Activated T-cell treated with anti-CD3 and anti-CD28 coated beads for 4 hours (primary cell): ENCODE measurements at places on chromosomes 12 and 14.

DNA sequence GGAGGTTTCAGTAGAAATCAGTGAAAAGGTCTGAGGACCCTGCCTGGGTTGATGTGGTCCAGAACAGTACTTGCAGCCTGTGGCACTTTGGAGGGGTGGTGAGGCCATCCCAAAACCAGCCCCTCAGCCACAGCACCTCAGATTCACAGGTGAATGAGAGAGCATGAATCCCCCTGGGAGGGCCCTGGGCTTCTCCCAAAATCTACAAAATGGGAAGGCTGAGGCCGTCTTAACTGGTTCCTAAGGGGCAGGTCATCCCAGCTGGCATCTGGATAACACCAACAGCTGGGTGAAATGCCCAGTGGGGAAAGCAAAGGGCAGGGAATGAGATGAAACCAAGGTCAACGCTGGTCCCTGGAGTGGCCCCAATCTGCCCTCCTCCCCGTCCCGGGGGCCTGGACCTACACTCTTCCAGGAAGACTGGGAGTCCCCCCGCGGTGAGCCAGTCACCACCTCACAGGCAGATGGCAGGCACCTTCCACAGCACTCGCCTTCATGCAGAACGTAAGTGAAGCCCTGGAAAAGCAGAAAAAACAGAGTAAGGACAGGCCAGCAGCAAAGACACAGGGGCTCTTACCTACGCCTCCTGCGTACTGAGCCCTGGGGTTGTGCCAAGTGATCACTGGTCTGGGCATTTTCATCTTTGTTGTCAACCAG lies 26.3 kb upstream of the ANO2 start:
- DNase-seq: no peak

DNA sequence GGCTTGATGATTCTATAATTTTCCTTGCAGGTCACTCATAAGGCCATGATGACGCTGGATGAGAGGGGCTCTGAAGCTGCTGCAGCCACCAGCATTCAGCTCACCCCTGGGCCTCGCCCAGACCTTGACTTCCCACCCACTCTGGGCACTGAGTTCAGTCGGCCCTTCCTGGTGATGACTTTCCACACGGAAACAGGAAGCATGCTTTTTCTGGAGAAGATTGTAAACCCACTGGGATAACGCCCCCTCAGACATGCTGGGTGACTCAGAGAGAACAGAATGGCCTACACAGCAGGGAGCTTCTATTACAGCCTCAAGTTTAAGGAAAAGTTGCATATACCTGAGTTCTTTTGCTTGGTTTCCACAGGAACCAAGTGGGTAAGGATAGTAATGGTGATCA lies 34.3 kb downstream of the SERPINA3 start:
- DNase-seq: no peak

GRCh38 chr12:105318651-105319483 lies 11.6 kb upstream of the C12orf75 start:
- DNase-seq: no peak

DNA sequence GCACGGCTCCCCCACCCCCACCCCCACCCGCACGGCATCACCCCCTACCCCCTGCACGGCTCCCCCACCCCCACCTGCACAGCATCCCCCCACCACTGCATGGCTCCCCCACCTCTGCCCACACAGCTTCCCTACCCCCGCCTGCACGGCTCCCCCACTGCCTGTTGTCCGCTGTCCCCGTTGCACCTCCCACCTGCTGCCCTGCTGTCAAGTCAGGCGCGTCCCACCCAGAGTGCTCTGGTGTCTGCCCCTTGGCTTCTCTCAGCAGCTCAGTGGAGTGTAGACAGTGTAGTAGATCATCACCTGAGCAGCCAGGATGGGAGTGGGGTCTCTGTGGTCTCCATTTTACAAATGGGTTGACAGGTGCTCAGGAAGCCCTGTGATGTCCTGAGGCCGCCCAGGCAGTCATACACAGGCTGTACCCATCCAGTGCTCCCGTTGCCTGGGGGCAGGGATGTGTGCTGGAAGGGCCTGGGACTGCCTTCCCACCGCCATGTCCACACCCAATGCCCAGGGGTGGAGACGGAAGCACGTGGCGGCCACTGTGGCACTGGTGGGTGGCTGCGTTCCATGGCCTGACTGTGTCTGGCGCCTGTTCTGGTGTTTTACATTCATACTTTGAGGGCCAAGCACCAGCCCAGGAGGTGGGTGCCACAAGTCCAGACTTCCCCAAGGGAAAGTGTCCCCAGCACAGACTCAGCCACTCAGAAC lies 32.5 kb downstream of the PACS2 start:
- no peak for DNase-seq

GRCh38 chr12:12714276-12715021 lies 2.7 kb upstream of the CDKN1B start:
- DNase-seq: no peak

- no peak for DNase-seq
These were observed 30.8 kb downstream of the CACNA1C start for GRCh38 chr12:2083561-2083960.

DNA sequence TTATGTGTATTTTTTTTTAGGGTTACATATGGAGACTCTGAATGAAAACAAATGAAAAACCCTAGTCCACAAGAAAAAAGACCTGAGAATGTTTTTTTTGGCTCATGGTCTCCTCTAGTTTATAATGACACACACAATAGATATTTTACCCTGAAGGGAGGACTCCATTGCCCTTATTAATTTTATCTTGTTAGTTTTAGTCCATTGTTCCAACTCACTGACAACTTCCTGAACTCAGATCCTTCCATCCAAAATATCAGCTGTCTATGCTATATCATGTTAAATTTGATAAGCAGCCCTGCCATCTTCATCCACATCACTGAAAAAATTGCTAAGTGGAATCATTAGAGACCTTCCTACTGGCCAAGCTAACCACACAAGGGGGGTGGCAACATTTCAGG lies 232.1 kb downstream of the MON2 start:
- no peak for DNase-seq

GRCh38 chr14:71206766-71207371 lies 299.6 kb downstream of the PCNX1 start:
- DNase-seq: no peak

DNA sequence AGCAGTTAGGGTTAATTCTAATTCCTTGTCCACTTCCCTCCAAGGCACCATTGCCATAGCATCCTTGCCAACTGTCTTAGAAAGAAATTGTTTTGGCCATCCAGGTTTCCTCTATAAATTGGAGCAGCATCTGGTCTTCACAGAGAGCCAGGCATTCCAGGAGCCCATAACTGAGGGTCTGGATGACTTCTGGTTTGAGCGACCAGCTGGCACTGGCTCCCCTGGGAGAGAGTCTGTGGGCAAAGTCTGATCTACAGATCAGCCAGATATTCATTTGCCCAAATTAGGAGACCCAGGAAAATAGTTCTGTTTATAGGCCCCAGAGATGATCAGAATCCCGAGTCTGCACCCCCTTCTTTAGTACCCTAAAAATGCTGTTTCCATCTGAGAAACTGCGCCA lies 16.0 kb downstream of the VSX2 start:
- no peak for DNase-seq

GRCh38 chr12:54039417-54040147 lies 6.7 kb downstream of the HOXC5 start:
- DNase-seq: no peak

- DNase-seq: no peak
These were observed 27.9 kb downstream of the HNRNPC start for GRCh38 chr14:21241218-21241819.

DNA sequence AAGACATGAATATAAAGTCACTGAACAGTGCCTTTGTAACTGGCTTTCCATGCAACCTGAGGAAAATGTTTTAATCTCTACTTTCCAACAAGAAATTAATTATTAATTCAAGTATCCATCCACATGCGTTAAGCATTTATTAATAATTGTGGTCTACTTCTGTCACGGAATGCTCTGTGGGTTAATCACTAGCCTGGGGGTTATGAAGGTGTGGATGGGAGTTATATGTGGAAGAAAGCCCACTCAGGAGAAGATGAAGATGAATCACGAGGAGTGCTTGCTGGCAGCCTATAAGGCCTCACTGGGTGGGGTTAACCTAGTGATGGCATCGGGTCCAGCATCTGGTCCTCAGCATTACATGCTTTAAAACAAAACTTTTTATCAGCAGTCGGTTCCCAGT lies 99.5 kb upstream of the AVPR1A start:
- no peak for DNase-seq

DNA sequence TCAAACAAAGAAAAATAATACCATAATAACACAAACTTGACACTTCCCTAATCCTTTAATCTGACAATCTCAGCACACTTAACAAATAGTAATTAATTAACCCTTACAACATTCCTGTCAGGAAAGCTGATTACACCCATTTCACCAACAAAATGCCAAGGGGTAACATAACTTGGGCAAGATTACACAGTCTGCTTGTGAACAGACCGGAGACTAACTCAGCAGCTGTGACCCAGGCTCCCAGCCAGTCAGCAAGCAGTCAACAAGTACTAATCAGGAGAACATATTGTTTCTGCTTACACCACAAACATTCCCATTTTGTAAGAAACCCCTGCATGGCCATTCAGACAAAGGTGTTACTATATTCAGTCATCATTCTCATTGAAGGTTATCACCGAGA lies 592.5 kb upstream of the FLRT2 start:
- no peak for DNase-seq

GRCh38 chr14:34013721-34014060 lies 62.8 kb upstream of the EGLN3 start:
- no peak for DNase-seq

GRCh38 chr12:92503971-92504593 lies 198.7 kb upstream of the PLEKHG7 start:
- DNase-seq: no peak

- no peak for DNase-seq
These were observed 59.5 kb downstream of the NUAK1 start for GRCh38 chr12:106079148-106079738.

DNA sequence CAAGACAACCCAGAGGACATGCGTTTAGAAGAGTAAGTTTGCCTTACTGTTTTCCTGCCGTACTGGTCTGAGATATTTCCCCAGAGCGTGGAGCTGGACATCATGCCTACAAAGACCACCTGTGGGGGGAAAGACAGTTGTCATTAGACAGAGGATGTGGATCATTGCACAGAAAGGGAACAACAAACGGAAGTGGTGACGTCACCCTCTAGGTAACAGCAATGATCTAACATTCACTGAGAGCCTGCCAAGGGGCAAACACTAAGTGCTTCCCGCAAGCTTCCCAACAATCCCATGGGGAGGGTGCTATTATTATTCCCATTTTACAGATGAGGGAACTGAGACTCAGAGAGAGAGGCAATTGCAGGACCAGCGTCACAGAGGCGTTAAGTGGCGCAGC lies 48.5 kb downstream of the SVOP start:
- DNase-seq: no peak

DNA sequence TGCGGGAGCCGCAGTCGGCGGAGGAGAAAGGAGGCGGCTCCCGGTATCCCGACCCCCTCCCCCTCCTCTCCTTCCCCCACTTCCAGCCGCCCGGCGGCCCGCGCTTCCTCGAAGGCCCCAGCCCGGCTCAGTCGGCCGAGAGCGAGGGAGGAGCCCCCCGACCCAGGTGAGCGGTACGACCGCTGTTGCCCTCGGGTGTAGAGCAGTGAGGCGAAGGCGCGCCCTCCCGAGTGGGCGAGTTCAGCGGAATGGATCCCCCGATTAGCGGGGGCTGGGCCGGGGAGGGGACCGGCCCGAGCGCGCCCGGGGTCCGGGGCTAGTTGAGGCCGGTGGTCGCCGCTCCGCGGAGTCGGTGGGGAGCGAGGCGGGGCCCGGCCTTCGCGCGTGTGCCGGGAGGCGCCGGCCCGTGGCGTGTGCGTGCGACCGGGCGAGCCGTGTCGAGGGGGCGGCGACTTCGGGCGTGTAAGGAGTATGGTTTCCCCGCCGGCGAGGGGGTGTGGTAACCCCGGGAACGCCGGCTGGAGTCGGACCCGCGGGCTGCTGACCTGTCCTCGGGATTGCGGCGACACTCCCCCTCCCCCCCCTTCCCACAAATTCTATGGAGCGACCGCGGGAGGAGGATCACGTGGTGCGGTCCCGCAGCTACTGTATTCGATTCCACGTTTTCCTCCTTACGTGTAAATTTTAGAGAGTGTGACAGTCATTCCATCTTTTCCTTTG lies 501 bp downstream of the RIMKLB start:
- DNase-seq: peak; percentile 32

- DNase-seq: no peak
These were observed 87.0 kb upstream of the VRK1 start for GRCh38 chr14:96710060-96710666.

GRCh38 chr12:109196332-109196731 lies 79.9 kb downstream of the ACACB start:
- DNase-seq: no peak

GRCh38 chr14:105538481-105539049 lies 12.2 kb downstream of the TMEM121 start:
- DNase-seq: no peak

DNA sequence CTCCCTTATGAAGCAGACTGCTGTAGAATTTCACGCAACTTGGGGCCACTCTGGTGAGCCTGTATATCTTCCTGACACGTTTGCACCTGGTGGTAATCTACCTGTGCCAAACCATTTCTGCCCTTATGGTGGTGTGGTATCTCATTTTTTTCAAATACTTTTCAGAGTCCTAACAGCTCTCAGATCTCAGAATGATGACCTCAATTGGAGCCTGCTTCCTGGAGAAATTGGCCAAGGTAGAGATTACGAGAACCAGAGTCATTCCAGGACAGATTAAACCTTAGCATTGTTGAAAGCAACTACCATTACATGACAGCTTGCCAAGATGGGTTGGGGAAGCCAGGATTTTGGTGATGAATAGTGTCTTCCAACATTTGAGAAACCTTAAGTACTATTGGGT lies 48.2 kb downstream of the CPSF6 start:
- no peak for DNase-seq

DNA sequence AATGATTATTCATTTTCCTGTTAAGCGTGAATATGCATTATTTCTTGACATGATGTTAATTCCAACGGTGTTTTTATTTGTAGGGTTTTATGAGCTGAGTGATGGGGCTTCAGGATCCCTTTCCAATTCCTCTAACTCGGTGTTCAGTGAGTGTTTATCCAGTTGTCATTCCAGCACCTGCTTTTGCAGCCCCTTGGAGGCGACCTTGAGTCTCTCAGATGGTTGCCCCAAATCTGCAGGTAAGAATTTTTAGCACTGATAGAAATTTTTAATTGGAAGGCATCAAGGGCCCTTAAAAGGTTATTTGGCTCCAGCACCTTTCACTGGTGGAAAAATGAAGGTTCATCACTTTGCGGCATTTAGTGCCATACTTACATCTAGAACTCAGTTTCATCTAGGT lies 3.7 kb downstream of the DACT1 start:
- DNase-seq: no peak

- DNase-seq: no peak
These were observed 223.9 kb downstream of the MED13L start for GRCh38 chr12:116053479-116054200.

GRCh38 chr12:11645391-11645790 lies 4.1 kb upstream of the ETV6 start:
- no peak for DNase-seq

DNA sequence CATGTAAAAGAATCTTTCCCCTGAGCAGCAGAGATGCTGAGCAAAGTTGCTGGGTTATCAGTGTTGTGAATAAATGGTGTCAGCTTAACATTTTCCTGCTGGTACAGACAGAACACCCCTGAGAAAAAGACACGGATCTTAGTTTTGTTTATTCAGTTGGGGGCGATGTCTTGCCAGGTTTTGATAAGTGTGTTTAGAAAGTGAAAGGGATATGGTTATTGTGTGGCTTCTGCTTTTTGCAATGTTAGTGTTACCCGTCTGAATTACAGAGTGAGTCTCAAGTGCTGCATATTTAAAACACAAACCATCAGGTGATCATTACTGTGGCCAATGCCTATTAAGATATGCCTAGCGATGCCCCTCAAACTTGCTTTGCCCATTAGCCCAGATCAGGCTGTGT lies 864.6 kb upstream of the SEL1L start:
- DNase-seq: no peak
